ENCODE measurements at places on chromosomes 1 and 21.

GRCh38 chr1:18641005-18641941 is 10.6 kb downstream of the PAX7 start:
- no peak overlapping the region for H3K27ac ChIP-seq
- peaks cover 94% of the 10 kb centered on the region for H3K27me3 ChIP-seq
- H3K4me3 ChIP-seq: no peak overlapping the region
- no peak for DNase-seq
- no peaks in the 10 kb centered on the region for H3K36me3 ChIP-seq

GRCh38 chr1:66446261-66447001 is 87.5 kb upstream of the SGIP1 start:
- peak overlapping the region; percentile 38 for H3K27ac ChIP-seq
- H3K4me1 ChIP-seq: peaks cover 12% of the 10 kb centered on the region
- DNase-seq: no peak

DNA sequence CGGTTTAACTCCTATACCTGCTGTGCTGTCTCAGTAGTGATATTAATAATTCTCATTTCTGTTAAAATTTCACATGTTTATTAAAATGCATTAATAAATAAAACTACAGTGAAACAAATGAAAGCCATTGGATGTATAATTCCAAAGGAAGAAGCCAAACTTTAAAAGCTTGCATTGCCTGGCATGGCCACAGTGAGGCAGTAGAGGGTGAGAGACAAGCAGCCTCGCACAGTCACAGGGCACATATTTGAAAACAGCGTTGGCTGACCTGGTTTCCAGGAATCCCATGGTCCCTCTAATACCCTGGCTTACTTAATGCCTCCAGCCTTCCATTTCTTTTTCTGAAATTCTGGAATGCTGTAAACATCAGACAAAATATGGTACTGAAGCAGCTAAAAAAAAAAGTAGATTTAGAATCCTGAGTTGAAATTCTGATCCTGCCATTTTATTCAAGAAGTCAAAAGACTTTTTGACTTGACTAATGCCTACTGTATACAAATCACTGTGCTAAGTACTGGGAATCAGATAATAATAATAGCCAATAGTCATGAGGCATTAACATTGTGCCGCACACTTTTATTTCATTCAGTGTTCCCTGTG is 6.7 kb upstream of the RNASEL start:
- no peak overlapping the region for H3K4me3 ChIP-seq
- H3K27ac ChIP-seq: no peak overlapping the region
- H3K4me1 ChIP-seq: no peaks in the 10 kb centered on the region
- H3K36me3 ChIP-seq: no peaks in the 10 kb centered on the region
- H3K27me3 ChIP-seq: no peaks in the 10 kb centered on the region
- no peak for DNase-seq

DNA sequence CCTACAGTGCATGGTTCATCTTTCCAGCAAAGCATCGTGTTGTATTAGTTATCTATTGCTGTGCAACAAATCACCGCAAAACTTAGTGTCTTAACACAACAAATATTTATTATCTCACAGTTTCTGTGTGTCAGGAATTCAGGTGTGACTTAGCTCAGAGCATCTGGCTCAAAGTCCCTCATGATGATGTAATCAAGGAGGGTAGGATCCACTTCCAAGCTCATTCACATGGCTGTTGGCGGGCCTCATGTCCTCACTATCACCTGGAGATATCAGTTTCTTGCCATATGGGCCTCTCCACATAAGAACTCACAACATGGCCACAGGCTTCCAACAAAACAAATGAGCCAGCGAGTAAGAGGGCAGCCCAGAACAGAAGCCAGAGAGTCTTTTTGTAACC is 135.6 kb upstream of the GJB5 start:
- no peaks in the 10 kb centered on the region for H3K27me3 ChIP-seq
- no peak for DNase-seq
- no peak overlapping the region for H3K27ac ChIP-seq
- H3K4me3 ChIP-seq: no peak overlapping the region

DNA sequence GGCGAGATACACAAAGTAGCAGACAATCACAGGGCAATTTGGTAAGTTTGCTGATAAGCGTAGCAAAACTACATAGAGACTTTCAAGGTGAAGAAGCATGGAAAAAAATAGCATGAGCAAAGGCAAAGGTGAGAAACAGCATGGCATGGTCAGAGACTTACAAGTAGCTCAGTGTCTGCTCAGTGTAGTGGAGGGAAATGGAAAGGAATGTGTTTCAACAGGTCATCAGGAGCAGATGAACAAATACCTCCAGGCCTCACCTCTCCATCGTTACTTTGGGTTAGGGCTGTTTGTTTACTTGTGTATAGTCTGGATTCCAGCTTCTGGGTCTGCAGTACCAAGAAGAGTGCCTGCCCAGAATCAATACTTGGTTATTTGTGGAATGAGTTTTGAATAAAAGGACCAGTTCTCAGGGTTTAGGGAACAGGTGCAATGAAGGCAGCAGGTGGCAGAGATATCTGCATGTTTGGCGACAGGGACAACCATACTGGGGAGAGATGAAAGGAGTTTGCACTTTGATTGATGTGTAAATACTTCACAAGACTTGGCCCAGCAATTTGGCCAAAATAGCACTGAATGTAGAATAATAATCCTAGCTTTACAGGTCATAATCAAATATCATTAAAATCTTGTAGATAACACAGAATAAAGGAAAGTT is 97.0 kb upstream of the FGGY start:
- H3K4me1 ChIP-seq: no peaks in the 10 kb centered on the region
- no peak overlapping the region for H3K27ac ChIP-seq
- no peaks in the 10 kb centered on the region for H3K27me3 ChIP-seq
- H3K4me3 ChIP-seq: no peak overlapping the region
- no peaks in the 10 kb centered on the region for H3K36me3 ChIP-seq

- peaks cover 45% of the 10 kb centered on the region for H3K27me3 ChIP-seq
- no peak for DNase-seq
- peak overlapping the region; percentile 22 for H3K27ac ChIP-seq
- no peaks in the 10 kb centered on the region for H3K36me3 ChIP-seq
- no peak overlapping the region for H3K4me3 ChIP-seq
Measured at GRCh38 chr1:200075938-200076546, 48.5 kb downstream of the NR5A2 start.

- H3K4me3 ChIP-seq: no peak overlapping the region
- no peaks in the 10 kb centered on the region for H3K4me1 ChIP-seq
- H3K27me3 ChIP-seq: no peaks in the 10 kb centered on the region
- H3K36me3 ChIP-seq: no peaks in the 10 kb centered on the region
- no peak for DNase-seq
- no peak overlapping the region for H3K27ac ChIP-seq
Measured at GRCh38 chr21:32007456-32007855, 134.6 kb downstream of the HUNK start.

DNA sequence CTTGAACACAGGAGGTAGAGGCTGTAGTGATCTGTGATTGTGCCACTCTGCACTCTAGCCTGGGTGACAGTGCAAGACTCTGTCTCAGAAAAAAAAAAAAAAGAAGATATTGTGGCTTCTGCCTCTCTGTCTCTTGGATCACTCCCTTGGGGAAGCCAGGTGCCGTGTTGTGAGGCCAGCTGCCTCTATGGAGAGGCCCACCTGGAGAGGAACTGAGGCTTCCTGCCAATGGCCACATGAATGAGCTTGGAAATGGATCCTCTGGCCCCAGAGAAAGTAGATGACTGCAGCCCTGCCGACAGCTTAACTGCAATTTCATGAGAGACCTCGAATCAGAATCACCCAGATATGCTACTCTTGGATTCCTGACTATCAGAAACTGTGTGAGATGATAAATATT is 19.7 kb upstream of the AK2 start:
- H3K36me3 ChIP-seq: no peaks in the 10 kb centered on the region
- no peak overlapping the region for H3K4me3 ChIP-seq
- H3K27ac ChIP-seq: no peak overlapping the region
- peaks cover 21% of the 10 kb centered on the region for H3K4me1 ChIP-seq
- no peaks in the 10 kb centered on the region for H3K27me3 ChIP-seq

Measured in esophagus squamous epithelium (tissue), 5 donors.